Heart left ventricle (tissue), 16 donors: ENCODE measurements at places on chromosomes 5 and 9. TPM values are rescaled to one million over a fixed set of nuclear protein-coding genes. Genes with fewer than 3 reads are reported as not detected.

Gene SPARC
- polyA plus RNA-seq: 119 TPM

Gene INSL4
- not detected for polyA plus RNA-seq

Gene GGTA1
- polyA plus RNA-seq: 23.9 TPM

Gene RETREG1
- 24.5 TPM for polyA plus RNA-seq

Gene OSMR
- polyA plus RNA-seq: 4.2 TPM

Gene PCDHGA9
- 5.5 TPM for polyA plus RNA-seq

Gene CCDC183
- 0.32 TPM for polyA plus RNA-seq

Gene CYLC2
- polyA plus RNA-seq: not detected

Gene NUTM2F
- polyA plus RNA-seq: not detected

Gene EGFL7
- polyA plus RNA-seq: 103 TPM

Gene SH3GLB2
- 33.6 TPM for polyA plus RNA-seq

Gene JMY
- polyA plus RNA-seq: 3.0 TPM

Gene DPYSL3
- polyA plus RNA-seq: 7.9 TPM

Gene OGN
- 2.1 TPM for polyA plus RNA-seq

Gene PDCD1LG2
- polyA plus RNA-seq: 0.53 TPM

Gene FCN2
- 0.22 TPM for polyA plus RNA-seq

Gene CFAP77
- 6.8 TPM for polyA plus RNA-seq

Gene PCSK1
- polyA plus RNA-seq: 0.04 TPM

Gene PRDM9
- not detected for polyA plus RNA-seq

Gene IFNA2
- not detected for polyA plus RNA-seq

Gene MARCHF11
- polyA plus RNA-seq: 7.0 TPM

Gene PSMD5
- 4.8 TPM for polyA plus RNA-seq

Gene MOB3B
- 0.95 TPM for polyA plus RNA-seq

Gene DMRT3
- not detected for polyA plus RNA-seq

Gene SHISAL2B
- polyA plus RNA-seq: not detected

Gene MLANA
- polyA plus RNA-seq: not detected

Gene IL31RA
- not detected for polyA plus RNA-seq

Gene NR6A1
- 0.84 TPM for polyA plus RNA-seq

Gene SHB
- polyA plus RNA-seq: 23.2 TPM

Gene WDR38
- 0.15 TPM for polyA plus RNA-seq

Gene VCAN
- 4.8 TPM for polyA plus RNA-seq

Gene IL4
- not detected for polyA plus RNA-seq

Gene OLFML2A
- 8.5 TPM for polyA plus RNA-seq

Gene ACTBL2
- polyA plus RNA-seq: not detected

Gene IFNE
- polyA plus RNA-seq: not detected
